ENCODE measurements at places on chromosomes 2 and 18.

GRCh38 chr2:161995553-161996016, 78.4 kb downstream of the DPP4 start:
- no peak for DNase-seq

GRCh38 chr2:74206180-74206688, 7.8 kb downstream of the MTHFD2 start:
- DNase-seq: peak; percentile 21

- no peak for DNase-seq
Measured at GRCh38 chr2:182941919-182942318, 75.5 kb upstream of the FRZB start.

DNA sequence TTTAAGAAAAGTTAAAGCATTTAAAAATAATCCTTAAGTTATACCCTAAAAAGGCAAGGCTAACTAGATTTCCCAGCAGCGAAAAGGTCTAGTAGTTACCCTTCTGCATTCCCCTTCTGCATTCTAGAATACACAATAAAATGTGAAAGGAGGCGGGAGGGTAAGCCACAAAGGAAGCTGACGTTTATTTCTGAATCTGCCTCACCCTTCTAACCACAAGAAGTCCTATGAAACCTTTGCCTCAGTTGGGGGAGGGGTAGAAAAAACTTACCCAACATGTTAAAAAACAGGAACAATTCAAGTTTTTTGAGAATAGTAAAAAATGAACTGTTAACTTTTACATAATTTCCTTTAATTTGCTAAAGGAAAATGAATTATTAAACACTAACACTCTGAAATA, 11.3 kb downstream of the STK17B start:
- DNase-seq: peak; percentile 92

DNA sequence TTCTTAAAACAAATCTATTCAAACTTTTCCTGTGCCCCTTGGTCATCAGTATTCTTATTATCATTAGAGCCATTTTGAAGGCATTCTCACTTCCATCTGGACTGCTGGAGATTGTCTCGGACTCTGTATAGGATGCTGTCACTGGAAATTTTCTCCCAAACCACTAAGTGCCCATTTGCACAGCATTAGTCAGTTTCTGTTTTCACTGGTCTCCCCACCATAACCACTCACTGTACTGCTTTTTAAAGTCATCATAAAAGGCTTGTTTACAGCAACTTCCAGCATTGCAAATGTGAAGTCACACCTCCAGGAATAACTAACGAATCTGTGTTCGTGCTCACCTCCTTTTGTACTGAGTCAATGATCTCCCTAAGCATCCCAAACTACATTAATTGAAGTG, 150.9 kb upstream of the SERTAD2 start:
- DNase-seq: no peak

GRCh38 chr2:187294043-187294442, 154.0 kb downstream of the CALCRL start:
- no peak for DNase-seq

DNA sequence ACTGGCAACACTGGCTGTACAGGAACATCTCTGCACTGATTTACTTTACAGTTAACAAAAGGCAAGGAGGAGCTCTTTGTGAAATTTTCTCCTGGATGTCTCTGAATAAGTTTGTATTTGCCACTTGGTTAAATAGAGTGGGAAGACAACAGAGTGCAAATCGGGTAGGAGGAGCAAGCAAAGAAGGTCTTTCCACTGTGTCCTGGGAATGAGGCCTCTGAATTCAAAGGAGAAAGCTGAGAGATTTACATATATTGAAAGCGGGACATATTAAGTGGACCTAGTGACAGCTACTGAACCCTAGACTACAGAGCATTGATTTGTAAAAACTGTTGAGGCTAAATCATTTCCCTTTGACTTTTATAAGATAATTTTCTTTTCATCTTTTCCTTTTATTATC, 117.4 kb upstream of the CHRNA1 start:
- no peak for DNase-seq

GRCh38 chr2:107380912-107381311, 445.8 kb upstream of the RGPD4 start:
- DNase-seq: no peak

- no peak for DNase-seq
Measured at GRCh38 chr2:191970867-191971266, 124.0 kb upstream of the CAVIN2 start.

GRCh38 chr2:95076705-95077529, 44.7 kb downstream of the MRPS5 start:
- peak; percentile 55 for DNase-seq

- DNase-seq: no peak
Measured at GRCh38 chr2:233996461-233996860, 54.0 kb upstream of the SPP2 start.

- DNase-seq: no peak
Measured at GRCh38 chr2:106339609-106340008, 128.6 kb downstream of the RGPD3 start.

DNA sequence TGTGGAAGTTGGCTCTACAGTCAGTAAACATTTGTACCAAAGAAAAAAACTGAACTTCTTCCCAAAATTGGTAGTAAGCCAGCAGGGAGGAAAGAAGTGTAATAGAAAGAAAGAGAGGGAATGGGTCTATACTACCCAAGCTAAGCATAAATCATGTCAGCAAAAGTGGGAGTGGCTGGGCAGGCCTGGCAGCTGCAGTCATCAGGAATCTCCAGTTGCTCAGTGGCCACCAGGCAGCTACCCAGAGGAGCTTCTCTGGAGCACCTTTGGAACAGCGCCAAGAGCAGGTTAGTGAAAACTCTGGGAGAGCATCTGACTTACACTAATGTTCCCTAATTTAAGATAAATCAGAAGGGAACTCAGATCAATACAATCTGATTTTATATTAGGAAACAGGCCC, 14.3 kb downstream of the FRZB start:
- no peak for DNase-seq

DNA sequence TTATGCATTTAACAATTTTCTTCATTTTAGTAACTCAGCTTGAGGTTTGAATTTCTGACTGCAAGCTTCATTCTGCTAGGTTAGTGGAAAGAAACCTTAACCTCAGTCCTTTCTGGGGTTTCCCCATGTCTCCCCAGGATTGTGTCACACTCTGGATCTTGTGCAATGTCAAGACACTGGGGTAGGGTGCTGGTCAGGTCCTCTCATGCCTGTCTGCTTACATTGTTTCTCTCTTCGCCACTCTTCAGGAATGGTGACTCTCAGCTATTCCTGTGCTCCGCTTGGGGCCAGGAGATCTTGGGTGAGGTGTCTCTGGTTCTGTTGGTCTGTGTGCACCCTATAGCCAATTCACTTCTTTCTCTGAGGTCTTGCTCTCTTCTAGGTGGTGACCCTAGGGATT, 23.9 kb downstream of the CTLA4 start:
- no peak for DNase-seq

DNA sequence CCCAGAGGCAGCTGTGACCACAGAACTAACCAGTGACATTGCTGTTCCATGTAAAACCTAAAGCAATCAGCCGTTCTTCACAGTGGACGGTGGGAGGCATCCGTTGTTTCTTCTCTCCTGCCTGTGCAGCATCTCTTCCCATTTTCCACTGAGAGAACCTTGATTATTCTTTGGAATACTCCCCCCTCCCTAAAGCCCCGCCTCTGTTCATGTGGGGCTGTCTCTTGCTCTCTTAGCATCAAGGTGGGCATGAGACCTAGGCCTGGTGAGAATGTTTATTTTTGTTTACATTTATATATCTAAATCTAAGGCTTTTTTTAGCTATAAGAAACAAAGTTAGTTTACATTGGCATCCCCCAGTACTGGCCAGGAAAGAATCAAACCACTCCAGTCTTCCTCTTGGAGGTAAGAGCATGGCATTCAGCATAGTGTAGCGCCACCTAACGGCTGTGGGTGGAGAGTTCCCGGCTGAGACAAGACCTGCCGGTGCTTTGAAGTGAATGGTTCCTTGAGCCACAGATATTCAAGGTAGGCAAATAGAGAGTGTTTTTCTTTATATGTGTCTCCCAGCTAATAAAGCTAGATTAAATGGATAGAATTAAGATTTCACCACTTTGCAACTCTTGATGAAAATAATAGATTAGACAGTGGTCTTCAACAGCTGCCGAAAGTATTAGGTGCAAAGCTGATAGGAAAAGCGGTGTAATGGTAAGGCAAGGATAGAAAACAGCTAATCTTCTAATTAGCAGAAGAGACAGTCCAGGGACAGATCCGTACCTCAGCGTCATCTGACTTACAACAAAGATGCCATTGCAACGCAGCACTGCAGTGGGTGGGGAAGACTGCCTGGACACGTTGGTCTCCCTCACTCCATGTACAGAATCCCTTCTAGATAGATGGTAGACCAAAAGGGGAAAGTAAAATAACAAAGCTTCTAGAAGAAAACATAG, 219.6 kb upstream of the RAB12 start:
- no peak for DNase-seq

DNA sequence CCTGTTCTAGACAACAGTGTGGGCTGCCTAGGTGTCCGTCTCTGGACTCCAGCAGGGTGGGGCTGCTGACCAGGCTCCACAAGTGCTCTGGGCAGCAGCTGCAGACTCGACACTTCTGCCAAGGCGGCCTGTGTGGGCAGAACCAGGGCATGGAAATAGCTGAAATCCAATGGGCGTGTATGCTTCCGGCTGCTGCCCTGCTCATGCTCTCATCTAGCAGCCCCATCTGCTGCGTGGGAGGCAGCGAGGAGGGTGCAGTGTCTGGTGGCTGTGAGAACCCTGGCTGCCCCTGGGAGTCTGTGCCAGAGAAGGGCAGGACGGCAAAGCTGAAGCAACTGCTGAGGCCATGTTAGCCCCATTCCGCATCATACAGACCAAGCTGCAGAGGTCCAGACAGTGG, 174.9 kb downstream of the SOX11 start:
- no peak for DNase-seq

DNA sequence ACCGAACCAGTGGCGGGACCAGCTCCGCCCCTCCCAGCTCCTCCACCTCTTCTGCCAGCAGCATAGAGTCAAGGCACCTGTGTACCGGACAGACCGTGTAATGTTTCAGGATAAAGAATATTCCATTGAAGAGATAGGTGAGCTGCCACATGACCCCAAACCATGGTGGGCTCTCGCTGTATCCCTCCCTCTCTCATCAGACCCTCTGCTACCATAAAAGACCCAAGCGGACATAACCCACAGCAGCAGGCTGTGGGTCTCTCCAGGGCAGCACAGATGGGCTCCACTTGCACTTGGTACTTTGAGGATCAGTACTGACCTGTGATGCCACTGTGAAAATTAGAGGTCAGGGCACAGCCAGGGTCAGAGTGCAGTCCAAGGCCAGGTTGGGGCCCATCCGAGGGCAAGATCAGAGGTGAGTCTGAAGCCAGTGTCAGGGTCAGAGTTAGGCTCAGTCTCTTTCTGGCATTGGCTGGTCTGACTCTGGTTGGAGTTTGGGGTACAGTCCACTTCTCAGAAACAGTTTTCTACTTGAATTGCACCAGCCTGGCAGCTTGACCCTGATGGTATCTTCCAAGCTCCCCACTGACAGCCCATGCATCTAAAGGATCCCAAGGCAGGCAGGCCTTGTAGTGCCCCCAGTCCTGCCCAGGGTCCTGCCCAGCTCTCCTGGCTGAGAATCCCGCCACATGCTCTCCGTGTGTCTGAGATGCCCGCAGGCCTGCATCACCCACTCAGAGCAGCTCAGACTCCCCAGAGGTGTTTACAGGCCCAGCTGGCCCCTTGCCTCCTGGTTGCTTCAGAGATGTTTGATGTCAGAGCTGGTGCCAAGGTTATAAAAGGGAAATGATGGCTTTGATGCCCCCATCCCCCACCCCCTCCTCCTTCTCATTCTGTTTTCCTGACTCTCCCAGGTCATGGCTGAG, 212.1 kb downstream of the DYSF start:
- no peak for DNase-seq

DNA sequence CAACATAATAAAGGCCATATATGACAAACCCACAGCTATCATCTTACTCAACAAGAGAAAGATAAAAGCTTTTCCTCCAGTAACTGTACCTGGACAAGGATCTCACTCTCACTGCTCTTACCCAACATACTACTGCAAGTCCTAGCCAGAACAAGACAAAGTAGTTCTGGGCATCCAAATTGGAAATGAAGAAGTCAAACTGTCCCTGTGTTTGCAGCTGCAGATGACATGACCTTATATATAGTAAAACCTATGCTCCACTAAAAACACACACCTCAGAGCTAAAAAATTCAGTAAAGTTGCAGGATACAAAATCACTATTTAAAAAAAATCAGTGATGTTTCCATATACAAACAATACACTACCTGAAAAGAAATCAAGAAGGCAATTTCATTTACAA, 32.2 kb downstream of the USP34 start:
- no peak for DNase-seq

- DNase-seq: no peak
Measured at GRCh38 chr2:236972491-236973342, 113.0 kb upstream of the COPS8 start.

DNA sequence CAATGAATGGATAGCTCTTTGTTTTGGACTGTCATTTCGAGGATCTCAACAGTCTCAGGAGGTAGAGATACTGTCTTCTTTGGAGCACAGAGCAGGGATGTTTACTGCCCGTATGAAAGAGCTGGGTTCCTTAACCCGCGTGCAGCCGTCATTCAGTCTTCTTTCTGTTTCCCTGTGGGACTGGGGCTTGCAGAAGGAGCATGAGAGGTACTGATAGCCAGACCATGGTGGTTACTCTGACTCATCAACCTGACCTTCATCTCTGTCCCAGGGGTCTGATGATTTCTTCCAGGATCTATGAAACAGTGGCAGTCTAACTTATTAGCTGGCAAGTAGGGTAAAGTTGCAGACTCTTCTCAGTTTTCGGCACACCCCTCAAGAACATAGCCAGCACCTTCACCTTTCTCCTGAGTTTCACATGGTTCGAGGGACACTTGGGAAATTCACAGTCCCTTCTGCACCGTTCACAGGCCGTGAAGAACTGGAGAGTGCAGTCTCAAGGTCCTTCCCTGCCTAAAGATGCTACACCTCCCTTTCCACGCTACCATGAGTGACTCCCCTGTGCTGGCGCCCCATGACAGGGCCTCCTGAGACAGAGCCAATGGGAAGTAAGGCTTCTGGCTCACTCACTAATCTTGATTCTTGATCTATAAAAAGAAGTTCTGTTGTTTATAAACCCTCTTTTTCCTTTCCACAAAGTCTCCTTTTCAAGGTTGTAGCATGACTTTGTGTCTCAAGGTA, 226.2 kb downstream of the MC4R start:
- DNase-seq: no peak

DNA sequence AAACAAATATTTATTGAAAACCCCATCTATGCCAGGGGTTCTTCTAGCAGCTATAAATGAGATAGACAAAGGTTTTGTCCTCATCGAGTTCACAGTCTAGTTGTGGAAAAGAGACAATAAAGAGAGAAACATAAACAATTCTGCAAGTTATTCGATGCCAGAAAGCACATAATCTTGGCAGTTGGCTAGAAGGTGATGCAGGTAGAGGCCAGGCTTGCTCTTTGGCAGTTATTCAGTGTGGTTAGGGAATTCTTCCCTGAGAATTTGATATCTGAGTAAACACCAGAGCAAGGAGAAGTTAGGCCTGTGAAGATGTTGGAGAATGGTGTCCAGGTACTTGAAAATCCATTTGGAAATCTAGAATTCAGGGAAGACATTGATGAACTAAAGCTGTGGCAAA, 547.4 kb downstream of the SLC4A3 start:
- no peak for DNase-seq

All from naive B cell (primary cell).